Fibroblast of skin of scalp (primary cell): ENCODE measurements at places on chromosomes 6 and 20.

DNA sequence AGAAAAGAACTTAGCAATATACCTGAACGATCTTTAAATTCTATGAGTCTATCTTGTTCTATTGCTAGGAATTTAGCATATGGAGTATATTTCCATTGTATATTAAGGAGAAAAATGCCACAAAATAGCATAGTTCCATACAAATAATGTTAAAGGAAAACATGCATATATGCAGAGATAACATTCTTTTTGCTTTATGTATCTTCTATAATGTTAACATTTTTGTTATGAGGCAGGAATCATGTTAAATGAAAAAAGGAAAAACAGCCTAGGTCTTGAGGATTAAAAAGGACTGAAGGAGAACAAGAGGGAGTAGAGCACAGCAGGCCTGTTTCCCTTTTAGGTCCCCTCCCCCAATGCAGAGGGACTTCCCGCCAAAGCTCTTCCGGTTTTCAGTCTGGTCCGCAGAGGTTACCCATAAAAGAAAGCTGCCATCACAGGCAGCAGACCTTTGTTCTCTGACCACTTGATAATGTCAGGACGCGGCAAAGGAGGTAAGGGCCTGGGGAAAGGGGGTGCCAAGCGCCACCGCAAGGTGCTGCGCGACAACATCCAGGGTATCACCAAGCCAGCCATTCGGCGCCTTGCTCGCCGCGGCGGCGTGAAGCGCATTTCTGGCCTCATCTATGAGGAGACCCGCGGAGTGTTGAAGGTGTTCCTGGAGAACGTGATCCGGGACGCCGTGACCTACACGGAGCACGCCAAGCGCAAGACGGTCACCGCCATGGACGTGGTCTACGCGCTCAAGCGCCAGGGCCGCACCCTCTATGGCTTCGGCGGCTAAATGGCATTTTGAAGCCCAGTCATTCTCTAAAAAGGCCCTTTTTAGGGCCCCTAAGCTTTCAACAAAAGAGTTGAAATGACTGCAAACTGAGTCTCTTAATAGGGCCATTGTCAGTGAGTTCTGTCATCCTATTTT is 108.4 kb upstream of the PRSS16 start:
- peak; percentile 81 for DNase-seq

DNA sequence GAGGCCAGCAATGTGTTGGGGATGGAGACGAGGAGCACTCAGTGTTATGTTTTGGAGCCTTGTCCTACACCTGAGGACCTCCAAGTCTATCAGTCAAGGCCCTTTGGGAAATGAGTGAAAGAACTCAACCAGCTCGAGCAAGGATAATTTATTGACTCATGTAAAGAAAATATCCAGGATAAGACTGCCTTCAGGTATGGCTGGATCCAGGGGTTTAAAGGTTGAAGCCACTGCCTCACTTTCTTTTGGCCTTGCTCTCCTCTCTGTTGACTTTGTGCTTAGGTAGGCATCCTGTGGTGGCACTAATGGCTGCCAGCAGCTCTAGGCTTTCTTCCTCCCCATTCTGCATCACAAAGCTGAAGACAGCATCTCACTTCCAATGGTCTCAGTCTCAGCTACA is 66.3 kb upstream of the ZNFX1 start:
- no peak for DNase-seq

DNA sequence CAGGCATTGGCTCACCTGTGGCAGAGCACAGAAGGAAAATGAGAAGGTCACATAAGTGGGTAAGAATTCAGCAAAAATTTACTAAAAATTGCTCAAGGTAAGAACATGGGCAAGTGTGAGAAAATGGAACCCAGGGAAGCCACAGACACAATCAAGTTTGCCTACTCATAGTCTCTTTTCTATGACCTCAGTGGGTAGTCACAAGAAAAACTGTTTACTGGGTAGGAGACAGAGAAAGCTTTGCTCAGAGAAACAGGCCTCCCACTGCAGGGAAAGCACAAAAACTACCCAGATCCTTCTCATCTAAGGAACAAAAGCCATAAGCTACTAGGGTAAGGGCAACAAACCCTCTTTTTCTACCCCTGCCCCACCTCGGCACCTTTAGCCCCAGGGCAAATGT is 35.2 kb downstream of the FAM184A start:
- no peak for DNase-seq

DNA sequence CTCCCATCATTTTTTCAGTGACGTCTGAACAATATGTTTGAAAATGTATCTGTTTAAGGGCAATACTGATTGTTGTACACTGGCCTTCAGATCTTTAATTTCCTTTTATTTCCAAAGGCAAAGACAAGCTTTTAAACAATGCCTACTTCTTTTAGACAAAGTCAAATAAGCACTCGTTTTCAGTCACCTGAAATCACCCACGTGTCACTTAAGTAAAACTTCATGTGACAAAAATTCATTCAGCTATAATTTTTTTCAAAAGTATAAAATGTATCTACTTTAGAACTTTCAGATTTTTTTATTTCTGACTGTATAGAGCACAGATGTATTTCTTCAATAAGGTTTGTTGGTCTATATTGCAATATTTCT is 113.5 kb upstream of the BEND6 start:
- no peak for DNase-seq

- peak; percentile 92 for DNase-seq
Measured at GRCh38 chr6:108736832-108737231, 111.4 kb upstream of the ARMC2 start.
